ENCODE measurements at places on chromosomes 16 and 17.

DNA sequence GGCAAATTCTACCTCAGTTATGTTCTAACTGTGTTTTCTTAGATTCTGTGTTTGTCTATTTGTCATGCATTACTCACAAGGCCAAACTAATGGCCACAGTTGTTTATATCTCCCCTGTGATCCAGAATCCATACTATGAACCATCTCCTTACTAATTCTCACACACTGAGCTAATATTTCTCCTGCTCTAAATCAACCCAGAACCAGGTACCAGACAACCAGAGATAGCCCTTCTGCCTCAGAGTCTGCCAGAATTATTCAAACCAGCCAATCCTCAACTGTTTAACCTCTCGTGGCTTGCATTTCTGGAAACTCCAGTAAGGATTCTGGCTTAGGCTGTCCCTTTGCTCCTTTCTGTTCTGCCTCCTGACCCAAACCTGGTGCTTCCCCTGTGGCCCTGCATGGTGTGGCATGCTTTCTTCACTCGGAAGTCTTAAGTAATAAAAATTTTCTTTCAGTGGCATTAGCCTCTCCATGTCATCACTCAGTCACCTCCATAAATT, 59.4 kb downstream of the EFCAB5 start:
- no peak for DNase-seq

GRCh38 chr16:65114527-65114926, 7.3 kb downstream of the CDH11 start:
- no peak for DNase-seq

DNA sequence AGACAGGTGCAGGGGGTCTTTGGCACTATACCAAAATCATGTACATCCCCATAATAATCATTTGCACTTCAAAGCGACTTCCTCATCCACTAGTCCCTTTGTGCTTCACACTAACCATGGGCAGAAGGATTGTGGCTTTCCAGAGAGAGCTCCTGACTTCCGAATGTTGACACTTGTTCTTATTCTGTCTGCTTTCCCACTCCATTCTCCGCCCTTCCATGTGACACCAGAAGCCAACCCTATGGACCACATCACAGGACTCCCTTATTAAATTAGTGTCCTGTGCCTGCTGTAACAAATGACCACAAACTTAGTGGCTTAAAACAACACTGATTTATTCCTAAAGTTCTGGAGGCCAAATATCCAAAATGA, 91.6 kb downstream of the CMC2 start:
- DNase-seq = no peak

DNA sequence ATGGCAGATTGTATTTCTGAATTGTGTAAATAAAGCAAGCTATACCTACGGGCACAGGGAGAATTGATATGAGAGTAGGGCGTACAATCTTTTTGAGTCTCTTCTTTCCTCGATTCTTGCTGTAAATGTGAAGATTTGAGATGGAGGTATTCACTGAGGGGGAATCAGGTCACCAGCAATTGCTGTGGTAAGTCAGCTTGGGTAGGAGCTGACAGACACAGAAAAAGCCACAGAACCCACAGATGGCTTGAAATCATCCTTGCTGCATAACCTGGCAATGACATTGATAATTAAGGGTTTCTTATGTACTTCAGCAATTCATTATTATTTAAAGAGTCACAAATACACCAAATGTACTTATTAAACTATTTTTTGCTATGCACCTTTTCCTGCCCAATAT, 164.2 kb downstream of the CNTNAP4 start:
- DNase-seq = no peak

- no peak for DNase-seq
Measured at GRCh38 chr16:22427556-22427955, 53.1 kb upstream of the CDR2 start.

DNA sequence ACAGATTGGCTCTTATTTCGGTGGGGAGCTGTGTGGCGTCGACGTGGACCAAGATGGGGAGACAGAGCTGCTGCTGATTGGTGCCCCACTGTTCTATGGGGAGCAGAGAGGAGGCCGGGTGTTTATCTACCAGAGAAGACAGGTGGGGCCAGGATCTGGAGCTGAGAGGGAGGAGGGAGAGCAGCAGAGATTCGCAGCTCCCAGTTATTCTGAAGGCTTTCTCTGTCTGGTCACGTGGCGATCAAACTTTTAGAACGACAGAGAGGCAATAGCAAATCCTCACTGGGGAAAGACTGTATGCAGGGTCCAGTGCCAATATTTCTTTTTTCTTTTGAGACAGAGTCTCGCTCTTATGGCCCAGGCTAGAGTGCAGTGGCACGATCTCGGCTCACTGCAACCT, 22.2 kb downstream of the ITGAL start:
- no peak for DNase-seq

DNA sequence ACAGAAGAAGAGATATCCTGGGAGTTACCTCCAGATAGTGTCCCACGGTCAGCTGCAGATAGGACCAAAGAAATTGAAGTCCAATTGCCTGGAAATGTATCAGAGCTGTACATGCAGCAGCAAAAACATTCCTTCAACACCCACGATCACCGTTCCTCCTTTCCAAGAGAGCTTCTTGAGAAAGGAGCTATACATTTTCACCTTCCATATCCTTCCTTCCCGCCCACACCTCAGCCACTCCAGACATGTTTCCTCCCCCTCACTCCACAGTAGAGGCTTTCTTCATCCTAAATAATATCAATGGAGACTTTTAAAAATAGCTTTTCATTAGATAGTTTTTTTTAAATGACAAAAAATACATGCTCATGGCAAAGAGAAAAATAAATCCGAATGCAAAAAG, 87.6 kb downstream of the HS3ST2 start:
- no peak for DNase-seq

DNA sequence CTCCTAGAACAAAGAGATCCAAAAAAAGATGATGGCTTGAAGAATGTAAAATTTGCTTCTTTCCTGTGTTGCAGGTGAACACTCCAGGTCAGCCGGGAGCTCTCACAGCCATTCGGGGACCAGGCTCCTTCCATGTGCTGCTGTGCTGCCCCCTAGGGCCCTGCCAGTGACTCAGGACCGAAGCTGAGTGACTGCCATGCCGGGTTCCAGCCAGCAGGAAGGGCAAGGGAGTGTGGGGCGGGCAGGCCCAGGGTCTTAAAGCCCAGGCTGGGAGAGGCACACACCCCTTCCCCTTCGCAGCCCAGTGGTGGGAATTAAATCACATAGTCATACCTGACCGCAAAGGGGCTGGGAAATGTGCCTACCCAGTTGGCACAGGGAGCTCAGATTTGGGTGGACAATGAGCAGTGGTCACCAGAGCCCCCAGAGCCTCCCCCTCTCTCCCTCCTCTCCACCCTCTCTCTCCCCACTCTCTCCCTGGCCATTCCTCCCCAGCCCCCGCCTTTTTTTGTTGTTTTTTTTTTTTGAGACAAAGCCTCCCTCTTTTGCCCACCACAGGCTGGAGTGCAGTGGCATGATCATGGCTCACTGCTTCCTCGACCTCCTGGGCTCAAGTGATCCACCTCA, 11.5 kb downstream of the EPOP start:
- no peak for DNase-seq

GRCh38 chr17:7956228-7956965, 24.4 kb downstream of the CNTROB start:
- no peak for DNase-seq

DNA sequence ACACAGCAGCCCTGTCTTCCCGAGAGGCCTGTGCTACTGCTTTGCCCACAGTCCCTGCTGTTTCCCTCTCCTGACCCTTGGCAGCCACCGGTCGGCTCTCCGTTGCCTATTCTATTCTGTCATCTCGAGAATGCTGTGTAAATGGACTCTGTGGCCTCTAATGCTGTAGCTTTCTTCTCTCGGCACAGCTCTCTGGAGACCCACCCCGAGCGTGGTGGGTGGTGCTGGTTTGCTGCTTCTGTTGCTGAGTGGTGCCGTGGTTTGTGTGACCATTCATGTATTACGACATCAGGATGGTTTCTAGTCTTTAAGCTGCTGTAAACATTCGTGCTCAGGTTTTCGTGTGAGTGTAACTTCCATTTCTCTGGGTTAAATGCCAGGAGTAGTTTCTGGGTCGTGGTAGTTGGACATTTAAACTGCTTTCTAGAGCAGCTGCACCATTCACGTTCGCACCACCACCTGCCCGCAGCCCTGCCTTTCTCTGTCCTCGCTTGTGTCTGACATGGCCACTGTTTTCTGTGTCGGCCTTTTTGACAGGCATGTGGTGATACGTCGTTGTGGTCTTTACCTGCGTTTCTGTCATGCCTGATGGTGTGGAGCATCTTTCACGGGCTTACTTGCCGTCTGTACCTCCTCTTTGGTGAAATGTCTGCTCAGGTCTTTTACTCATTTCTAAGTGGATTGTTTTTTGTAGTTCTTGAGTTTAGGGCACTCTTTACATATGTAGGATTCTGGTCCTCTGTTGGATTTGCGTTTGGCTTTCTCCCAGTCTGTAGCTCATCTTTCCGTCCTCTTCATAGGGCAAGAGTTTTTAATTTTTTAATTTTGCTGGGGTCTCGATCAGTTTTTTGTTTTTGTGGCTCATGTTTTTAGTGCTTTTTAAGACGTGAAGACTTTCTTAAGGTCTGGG, 47.7 kb upstream of the ZNF750 start:
- DNase-seq = no peak

- no peak for DNase-seq
Measured at GRCh38 chr17:36742267-36743000, 141.1 kb downstream of the MRM1 start.

DNA sequence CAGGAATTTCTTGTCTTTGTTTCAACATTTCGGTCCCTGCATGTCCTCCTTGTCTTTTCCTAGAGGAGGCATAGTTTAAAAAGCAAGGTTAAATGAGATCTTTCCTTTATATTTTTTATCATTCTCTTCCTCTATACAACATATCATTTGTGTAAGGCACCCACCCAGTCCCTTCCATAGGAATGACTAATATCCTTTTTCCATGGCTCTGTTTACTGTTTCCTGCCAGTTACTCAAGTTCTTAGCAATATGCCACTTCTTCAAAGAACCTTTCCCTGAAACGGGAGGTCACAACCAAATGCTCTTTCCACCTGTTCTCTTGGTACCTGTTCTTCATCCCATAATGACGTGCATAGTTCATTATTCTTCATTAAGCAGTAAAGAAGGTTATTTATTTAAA, 1237.1 kb upstream of the GOT2 start:
- no peak for DNase-seq

DNA sequence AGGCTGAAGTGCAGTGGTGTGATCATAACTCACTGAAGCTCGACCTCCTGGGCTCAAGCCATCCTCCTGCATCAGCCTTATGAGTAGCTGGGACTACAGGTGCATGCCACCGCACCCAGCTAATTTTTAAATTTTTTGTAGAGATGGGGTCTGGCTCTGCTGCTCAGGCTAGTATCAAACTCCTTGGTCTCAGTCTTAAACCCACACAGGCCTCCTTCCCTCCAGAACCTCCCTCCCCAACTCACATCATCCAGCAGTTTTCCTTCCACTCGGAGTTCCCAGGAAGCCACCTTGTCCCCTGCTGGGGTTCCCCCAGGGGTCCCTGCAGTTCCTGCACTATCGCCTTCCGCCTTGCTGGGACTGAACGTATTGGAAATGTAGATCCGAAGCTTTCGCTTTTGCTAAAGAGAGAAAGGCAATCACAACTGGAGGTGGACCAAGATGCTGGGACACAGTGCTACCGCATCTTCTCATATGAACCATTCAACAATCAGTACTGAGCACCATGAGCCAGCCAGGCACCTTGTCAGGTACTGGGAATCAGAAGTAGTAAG, 7.2 kb downstream of the SMARCD2 start:
- no peak for DNase-seq

DNA sequence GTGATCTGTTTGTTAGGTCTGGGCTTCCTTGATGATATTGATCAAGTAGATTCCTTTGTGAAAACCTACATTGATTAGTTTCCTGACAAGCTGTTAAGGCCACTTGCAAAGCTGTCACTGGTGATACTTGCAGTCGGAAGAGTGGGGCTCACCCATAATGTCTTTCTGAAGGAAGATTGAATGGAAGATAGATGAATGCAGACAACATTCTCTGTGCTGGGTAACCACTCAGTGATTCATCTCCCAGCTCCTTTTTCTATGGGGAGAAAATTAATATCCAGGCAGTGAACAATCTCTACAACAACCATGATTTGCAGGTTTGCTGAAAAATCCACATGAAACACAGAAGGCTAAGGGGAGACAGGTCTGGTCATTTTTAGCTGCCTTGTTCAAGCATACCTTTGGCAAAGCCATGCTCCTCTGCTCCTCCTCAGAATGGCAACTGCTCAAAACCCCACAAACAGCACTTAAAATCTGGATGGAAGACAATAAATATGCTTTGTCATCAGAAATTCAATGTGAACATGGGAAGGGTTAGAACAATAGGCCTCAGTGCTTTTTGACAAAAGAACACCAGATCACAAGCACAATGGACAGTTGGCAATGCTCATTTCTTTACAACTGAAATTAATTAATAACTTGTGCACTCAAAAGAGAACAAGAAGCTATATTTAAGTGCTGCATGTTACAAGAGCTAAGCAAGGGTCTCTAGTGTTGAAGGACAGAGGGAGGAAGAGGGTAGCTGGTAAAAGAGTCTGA, 495.4 kb downstream of the TOX3 start:
- DNase-seq = no peak

- no peak for DNase-seq
Measured at GRCh38 chr16:31110106-31111034, 2.2 kb downstream of the BCKDK start.

- DNase-seq = no peak
Measured at GRCh38 chr17:48382989-48383388, 47.0 kb downstream of the SKAP1 start.
